ENCODE measurements at places on chromosomes 4 and X.
A peak's percentile ranks its signal among the peaks of the same experiment; 100 is the strongest.

DNA sequence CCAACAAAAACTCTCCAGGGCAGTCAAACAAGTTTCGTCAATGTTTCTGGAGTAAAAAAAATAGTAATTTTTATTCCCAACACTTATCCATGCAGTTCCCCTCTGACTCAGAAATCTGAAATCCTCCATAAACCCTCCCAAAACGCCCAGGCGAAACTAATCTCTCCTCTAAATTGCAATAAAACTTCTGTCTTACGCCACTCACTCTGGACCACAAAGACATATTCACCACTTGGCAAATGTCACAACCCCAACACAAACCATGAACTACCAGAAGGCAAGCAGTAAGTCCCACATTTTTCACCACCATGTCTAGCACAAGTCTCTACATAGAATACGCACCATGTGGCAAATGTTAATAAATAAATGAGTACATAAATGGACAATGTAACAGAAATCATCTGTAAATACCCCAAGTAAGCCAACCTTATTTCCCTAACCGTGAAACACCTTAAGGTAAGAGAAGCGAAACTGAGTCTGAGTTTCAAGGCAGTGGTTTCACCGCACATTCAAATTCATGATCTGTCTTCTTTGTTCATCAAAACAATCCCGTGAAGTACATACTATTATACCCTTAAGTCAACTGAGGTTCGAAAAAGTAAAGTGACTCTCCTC lies 1.6 kb downstream of the PAPSS1 start:
- no peak for DNase-seq

GRCh38 chr4:3248811-3249661 lies at the start of gene MSANTD1:
TSS of gene MSANTD1 (plus strand) at chr4:3249159. CDS start at chr4:3249223, 64 bp downstream.
- DNase-seq, result no peak

DNA sequence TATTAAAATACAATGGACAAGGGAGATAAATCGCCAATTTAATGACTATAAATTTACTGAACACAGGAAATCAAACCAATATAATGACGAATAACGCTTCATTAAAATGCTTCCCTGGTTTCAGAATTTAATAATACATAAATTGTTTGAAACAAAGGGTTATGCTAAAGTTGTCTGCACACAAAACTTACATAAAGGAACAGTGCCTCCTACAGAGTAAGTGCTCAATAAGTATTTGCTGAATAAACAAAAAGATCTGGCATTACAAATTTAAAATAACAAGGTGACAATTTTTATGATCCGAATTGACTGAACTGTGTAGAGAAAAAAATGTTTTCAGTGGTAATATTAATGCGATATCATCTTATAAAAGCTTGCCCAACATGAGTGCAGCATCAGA lies 69.6 kb downstream of the NOCT start:
- no peak for DNase-seq

GRCh38 chr4:532588-533317 lies 33.7 kb downstream of the PIGG start:
- DNase-seq, result no peak

- peak; percentile 69 for DNase-seq
These were observed 2.2 kb downstream of the FAT4 start for GRCh38 chr4:125316791-125317524.

GRCh38 chrX:10519278-10519677 lies 101.1 kb downstream of the MID1 start:
- no peak for DNase-seq

- no peak for DNase-seq
These were observed 77.5 kb downstream of the HTRA3 start for GRCh38 chr4:8346838-8347605.

Measured in NCI-H1417 (cell line).